ENCODE measurements at places on chromosomes 3 and 15. TPM values are rescaled to one million over a fixed set of nuclear protein-coding genes. Genes with fewer than 3 reads are reported as not detected.

DNA sequence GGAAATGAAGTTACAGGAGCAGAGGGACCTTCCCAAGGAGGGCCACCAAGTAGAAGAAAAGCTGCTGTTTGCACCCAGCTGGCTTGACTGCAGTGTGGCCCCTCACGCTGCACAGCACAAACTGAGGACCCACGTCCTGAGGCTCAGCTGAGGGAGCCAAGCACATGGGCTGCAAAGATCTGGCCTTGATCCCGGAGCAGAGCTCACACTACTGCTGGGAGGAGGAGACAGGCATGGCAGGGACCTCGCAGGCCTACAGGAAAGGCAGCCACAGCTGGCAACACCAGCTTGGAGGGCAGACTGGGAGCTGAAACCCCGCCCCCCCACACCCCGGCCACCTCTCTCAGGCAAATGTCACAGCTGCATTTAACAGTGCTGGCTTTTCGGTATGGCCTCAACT lies 39.7 kb downstream of the KLHL25 start:
- DNase-seq, result no peak

The ARPP21 gene
- 0.07 TPM for total RNA-seq

The STXBP5L gene
- not detected for total RNA-seq

The IGDCC3 gene
- total RNA-seq, result not detected

The FBXW12 gene
- total RNA-seq, result not detected

GRCh38 chr3:43091481-43091880 lies 14.4 kb downstream of the POMGNT2 start:
- no peak for DNase-seq

DNA sequence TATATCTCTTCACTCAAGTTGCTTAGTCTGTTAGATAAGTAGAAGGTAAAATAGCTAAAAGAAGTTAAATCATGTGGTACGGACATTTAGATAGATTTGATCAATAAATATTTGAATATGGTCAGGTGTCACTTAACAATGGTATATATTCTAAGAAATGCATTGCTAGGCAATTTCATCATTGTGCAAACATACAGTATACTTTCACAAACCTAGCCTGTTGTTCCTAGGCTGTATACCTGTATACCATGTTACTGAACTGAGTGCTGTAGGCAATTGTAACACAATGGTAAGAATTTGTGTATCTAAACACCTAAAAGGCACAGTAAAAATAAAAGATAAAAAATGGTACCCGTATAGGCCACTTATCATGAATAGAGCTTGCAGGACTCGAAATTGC lies 112.8 kb upstream of the CGNL1 start:
- no peak for DNase-seq

The UNC13C gene
- total RNA-seq, result not detected

The SLC35G2 gene
- total RNA-seq, result 15.6 TPM

GRCh38 chr15:85154061-85154460 lies 172.4 kb downstream of the PDE8A start:
- DNase-seq, result no peak

- no peak for DNase-seq
Measured at GRCh38 chr15:80635953-80636352, 59.2 kb upstream of the ABHD17C start.

DNA sequence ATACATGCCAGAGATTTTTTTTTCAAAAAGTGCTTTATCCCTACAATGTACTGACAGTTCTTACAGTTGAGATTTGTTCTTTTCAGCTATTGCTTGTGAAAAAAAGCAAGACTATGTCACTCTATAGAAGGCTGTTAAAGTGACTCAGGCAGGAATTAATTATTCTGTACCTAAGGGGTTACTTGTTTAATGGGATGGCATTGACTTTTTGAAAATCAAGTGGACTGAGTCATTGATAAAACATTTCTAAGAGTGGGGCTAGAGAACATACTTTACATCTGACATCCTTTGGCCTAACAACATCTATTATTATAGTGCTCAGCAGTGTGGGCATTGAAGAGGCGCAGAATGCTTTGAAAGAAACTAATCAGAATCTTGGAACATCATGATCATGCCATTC lies 34.3 kb downstream of the INTS14 start:
- DNase-seq, result peak; percentile 10

DNA sequence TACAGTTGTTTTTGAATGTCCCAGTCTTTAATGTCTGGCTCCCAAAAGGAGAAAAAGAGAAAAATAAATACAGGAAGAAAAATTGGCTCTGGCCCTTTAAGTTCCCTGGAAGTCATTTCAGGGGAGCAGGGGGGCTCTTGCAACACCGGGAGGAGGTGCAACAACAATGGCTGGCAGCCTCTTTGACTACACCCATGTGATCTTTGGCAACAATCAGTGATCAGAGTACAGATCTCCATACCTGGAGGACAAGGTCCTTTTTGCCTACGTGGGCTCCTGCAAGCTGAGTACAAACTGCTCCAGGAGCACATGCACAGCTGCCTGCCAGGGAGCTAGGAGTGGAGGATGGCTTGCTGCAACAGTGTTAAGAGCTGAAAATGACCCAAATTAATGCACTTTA lies 63.9 kb downstream of the GLCE start:
- DNase-seq, result no peak

- DNase-seq, result no peak
Measured at GRCh38 chr3:114496874-114497273, 203.0 kb downstream of the TIGIT start.

DNA sequence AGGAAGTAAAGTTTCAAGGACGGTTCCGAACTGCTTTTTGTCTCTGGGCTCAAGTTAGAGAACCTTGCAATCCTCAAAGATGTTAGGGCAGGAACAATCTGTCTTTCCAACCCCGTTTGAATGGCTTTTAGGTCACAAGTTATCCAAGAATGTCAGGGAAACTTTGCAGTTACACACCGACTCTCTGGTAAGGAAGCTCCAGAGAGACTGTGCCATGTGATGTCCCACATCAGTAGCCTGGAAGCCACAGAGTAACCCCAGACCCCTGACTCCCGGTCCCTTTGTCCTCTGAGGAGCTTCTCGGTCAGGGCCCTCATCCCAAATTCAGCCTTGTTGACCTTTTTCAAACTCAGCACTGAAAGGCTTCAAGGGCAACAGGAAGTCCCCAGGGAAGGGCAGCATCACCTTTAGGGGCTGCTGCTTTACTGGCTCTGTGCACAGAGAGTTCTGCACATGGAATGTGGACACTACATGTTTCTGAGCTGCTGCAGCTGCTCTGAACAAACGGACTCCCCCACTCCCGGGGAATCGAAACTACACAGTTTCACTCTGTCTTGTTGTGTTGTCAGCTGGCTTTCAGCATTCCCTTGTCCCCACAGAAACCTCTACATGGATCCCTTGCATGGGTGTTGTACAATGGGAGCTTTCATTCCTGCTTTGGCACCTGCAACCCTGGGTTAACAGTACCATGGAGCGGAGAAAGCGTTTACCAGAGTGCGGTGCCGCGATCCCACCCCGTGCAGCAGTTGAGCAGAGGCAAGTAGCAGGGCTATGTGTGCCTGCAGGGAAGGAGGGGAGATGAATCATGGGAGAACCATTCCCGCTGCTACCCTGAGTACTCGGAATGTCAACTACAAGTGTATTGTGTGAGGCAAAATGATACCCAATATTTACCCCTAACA lies 408.2 kb upstream of the THBS1 start:
- no peak for DNase-seq

DNA sequence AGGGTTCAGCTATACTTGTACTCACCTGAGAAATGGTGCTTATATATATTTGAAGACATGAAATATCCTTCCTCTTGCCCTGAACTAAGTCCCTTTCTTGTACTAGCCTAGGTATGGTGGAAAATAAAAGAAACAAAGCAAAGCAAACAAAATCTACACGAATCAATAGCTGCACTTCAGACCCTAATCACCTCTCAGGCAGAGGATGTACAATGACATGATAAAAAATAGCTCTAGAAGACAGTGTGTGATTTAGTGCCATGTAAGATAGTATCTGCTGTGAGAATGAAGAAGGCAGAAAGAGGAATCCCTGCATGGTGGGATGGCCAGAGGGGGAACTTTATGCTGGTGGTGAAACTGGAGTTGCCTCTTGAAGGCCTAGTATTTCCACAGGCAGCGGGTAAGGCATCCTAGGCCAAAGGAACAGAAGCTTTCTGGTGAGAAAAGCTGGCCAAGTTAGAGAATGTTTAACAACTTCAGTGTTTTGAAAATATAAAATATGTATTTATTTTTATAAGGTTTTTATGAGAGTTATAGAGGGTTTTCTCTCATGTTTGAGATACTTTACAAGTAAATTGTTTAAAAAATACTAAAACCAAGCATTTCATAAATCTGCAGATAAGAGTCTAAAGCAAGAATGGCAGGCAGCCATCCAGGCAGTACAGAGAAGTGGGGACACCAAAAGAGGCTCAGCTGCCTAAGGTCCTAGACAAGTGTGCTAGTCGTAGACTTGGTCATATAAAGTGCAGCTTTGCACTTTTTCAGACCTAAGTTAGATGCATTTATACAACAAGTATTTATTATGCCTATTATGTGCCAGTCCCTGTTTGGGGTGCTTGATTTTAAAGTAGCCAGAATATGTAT lies 14.9 kb downstream of the LEKR1 start:
- no peak for DNase-seq

DNA sequence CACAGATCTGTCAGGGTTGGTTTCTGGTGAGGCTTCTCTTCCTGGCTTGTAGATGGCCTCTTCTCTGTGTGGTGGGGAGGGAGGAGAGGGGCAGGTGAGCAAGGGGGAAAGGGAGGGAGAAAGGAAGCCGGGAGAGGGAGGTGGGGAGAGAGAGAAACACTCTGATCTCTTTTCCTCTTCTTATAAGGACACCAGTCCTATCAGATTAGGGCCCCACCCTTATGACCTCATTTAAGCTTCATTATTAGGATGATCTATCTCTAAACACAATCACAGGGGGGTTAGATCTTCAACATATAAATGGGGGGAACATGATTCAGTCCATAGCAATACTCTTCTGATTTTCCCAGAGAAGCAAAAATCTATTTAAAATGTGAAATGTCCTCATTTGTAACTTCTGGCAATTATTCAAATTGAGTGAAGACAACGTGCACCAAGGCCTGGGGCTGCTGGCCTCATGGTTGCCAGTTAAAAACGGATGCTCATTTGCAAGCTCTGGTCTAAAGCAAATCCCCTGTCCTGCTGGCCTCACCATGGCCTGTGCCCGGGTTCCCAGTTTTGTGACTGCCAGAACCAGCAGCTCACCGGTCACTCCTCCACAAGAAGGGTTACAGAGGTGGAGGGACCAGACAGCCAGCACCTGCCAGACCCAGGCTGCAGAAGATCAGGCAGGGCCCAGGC lies 8.3 kb downstream of the POMGNT2 start:
- DNase-seq, result no peak

DNA sequence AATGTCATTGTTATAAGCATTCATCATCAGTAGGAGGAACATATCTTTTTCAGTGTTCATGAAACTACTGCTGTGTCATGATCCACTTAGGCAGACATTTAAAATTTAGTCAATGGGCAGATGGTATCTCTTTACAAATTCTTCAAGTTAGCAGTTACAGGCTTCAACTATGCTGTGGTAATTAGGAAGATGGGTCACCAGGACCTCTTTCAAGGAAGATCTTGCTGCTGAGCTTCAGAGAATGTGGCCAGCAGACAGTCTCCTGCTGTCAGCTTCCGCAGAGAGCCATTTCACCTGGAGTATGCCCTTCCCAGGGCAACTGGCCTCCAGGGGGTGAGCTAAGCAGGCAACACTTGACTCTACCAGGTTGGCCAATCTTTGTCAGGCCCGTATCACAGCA lies 19.4 kb downstream of the IFT57 start:
- no peak for DNase-seq

The MORC1 gene
- total RNA-seq, result not detected

DNA sequence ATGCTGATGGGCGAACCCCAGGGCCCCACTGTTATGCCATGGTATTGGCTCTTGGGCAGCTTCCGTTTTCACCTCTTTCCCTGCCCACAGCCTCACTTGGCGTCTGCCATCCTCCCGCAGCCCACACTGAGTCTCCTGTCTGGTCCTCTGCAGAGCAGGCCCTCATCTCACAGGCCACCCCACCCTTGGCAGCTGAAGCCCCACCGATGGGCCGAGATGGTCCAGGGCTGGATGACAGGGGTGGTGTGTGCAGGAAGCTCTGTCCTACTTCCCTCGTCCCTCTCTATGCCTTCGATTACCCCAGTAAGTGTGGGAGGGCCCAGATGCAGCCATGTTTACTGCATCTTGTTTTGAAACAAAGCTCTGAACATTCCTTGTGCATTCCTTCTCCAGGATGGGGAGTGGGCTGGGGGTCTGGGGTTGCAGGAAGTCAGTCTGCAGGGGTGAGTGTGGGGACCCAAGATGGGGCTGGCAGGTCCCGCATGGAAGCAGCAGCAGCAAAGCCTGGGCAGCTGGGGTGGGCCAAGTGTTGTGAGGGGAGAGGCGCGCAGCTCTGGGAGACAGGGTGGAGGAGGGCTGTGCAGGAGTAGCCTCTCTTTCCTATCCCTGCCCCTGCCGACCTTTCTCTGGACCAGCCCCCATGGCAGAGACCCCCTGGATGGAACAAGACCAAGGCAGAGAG lies 20.9 kb downstream of the TBC1D21 start:
- no peak for DNase-seq

The KCNAB1 gene
- 0.40 TPM for total RNA-seq

DNA sequence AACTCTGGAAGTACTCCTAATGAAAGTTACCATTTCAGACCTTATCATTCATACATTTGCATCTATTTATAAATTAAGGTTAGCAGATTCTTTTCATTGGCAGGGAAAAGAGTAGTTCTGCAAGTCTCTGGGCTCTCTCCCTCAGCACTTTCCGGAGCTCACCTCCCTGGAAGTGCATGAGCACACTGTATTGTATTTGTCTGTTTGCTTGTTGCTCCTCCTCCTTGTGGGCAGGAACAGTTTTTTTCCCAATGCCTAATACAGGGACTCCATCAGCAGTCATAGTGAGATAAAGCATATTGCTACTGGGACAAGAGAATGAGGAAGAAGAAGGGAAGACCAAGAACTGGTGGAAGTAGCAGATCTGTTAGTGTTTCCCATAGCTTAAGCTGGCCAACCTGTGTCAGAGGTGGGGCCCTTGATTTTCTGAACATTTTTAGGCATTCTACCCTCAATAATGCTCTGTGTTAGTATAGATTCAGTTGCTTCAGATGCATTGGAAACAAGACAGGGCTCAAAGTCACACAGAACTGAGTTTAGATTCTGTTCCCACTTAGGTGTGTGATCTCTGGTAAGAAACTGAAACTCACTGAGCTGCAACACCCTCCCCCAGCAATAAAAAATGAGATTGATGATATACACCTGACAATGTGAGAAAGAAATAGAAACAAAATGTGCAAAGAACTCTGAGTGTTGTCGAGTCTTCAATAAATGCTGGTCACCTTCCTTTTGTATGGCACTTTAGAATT lies 407.8 kb downstream of the TUSC7 start:
- no peak for DNase-seq

GRCh38 chr15:37289109-37289765 lies 188.9 kb upstream of the MEIS2 start:
- DNase-seq, result no peak

- no peak for DNase-seq
Measured at GRCh38 chr3:56322862-56323261, 145.4 kb downstream of the ERC2 start.

GRCh38 chr15:88272421-88272820 lies 15.9 kb upstream of the NTRK3 start:
- DNase-seq, result no peak

DNA sequence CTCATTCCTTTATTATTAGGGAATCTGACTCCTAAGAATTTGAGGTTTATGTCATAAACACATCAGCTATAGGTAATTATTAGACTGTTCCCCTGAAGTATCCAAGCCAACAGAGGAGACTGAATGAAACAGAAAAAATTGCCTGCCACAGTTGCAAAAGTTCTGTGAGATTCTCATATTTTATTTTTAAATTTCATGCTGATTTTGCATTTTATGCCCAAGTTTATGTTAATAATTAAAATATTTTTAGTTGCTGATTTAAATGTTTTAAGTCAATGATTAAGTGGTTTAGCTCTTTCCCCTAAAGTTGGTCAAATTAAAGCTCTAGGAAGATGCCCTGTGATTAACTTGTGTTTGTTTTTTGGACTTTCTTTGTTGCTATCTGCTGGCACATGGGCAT lies 10.2 kb downstream of the SENP8 start:
- no peak for DNase-seq
